ENCODE measurements at places on chromosomes 6 and 20. TPM values are rescaled to one million over a fixed set of nuclear protein-coding genes. Genes with fewer than 3 reads are reported as not detected.

- DNase-seq: no peak
These were observed 148.1 kb upstream of the TENT5A start for GRCh38 chr6:81900616-81901015.

GRCh38 chr6:138012682-138013081 is 94.5 kb downstream of the PERP start:
- DNase-seq: no peak

DNA sequence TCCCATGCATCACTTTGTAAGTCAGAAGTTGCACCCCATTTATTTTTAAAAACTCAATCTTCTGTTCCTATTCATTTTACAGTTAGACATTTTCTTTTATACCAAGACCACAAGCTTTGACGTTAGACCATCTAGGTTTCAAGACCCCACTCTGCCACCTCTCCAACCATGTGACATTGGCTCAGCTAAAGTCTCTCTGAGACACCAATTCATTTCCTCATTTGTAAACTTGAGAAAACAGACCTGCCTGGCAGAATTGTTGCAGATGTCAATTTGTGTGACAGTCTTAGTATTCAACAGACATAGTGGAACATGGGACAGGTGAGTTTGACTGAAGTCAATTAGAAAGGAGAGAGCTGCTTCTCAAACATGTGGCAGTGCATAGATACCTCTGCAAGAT is 55.6 kb upstream of the CSE1L start:
- DNase-seq: no peak

Gene AKAP12
- 52.4 TPM for total RNA-seq

All from ureter (tissue), 1 donor.